ENCODE measurements at places on chromosomes 12 and 14. TPM values are rescaled to one million over a fixed set of nuclear protein-coding genes. Genes with fewer than 3 reads are reported as not detected.

The SAMD4A gene
- polyA plus RNA-seq = 0.10 TPM

The ZBTB42 gene
- polyA plus RNA-seq = 2.1 TPM

The KCNA5 gene
- not detected for polyA plus RNA-seq

The TMEM132C gene
- not detected for polyA plus RNA-seq

The C1S gene
- polyA plus RNA-seq = not detected

The TMEM119 gene
- not detected for polyA plus RNA-seq

The GPR132 gene
- 17.5 TPM for polyA plus RNA-seq

The RNASE2 gene
- not detected for polyA plus RNA-seq

The DYNC1H1 gene
- polyA plus RNA-seq = 34.7 TPM

The SLC38A4 gene
- polyA plus RNA-seq = not detected

The DTD2 gene
- 14.4 TPM for polyA plus RNA-seq

The PTPRB gene
- polyA plus RNA-seq = not detected

The KRT78 gene
- polyA plus RNA-seq = not detected

The ANKRD33 gene
- not detected for polyA plus RNA-seq

The PTPRR gene
- polyA plus RNA-seq = not detected

The NRL gene
- 2.2 TPM for polyA plus RNA-seq

The RFLNA gene
- not detected for polyA plus RNA-seq

The BHLHE41 gene
- not detected for polyA plus RNA-seq

The PRICKLE1 gene
- polyA plus RNA-seq = not detected

The GPX2 gene
- polyA plus RNA-seq = not detected

The BEST3 gene
- not detected for polyA plus RNA-seq

The C14orf180 gene
- not detected for polyA plus RNA-seq

The PRH1 gene
- 7.2 TPM for polyA plus RNA-seq

The P2RX2 gene
- polyA plus RNA-seq = not detected

The TCL1B gene
- polyA plus RNA-seq = not detected

The SCN8A gene
- 0.61 TPM for polyA plus RNA-seq

The INHBE gene
- polyA plus RNA-seq = not detected

The NRIP2 gene
- polyA plus RNA-seq = 1.1 TPM

The TCTN1 gene
- 5.8 TPM for polyA plus RNA-seq

The TMEM260 gene
- 11.7 TPM for polyA plus RNA-seq

The NFE2 gene
- polyA plus RNA-seq = not detected

The IGFBP6 gene
- not detected for polyA plus RNA-seq

The SLC17A8 gene
- polyA plus RNA-seq = not detected

The USP44 gene
- 0.86 TPM for polyA plus RNA-seq

The TDG gene
- polyA plus RNA-seq = 18.6 TPM

The CLEC14A gene
- not detected for polyA plus RNA-seq

The PMEL gene
- polyA plus RNA-seq = 0.86 TPM

The ZFHX2 gene
- polyA plus RNA-seq = not detected

The SYNE3 gene
- polyA plus RNA-seq = 2.7 TPM

The TAS2R50 gene
- polyA plus RNA-seq = not detected

The GPRC5D gene
- polyA plus RNA-seq = 1.3 TPM

The DNAAF2 gene
- polyA plus RNA-seq = 20.0 TPM
